Activated naive CD8-positive, alpha-beta T cell treated with anti-CD3 and anti-CD28 coated beads, Interleukin-2, amount 50 U/mL, for 16 hours (primary cell): ENCODE measurements at places on chromosomes 2 and 18.

DNA sequence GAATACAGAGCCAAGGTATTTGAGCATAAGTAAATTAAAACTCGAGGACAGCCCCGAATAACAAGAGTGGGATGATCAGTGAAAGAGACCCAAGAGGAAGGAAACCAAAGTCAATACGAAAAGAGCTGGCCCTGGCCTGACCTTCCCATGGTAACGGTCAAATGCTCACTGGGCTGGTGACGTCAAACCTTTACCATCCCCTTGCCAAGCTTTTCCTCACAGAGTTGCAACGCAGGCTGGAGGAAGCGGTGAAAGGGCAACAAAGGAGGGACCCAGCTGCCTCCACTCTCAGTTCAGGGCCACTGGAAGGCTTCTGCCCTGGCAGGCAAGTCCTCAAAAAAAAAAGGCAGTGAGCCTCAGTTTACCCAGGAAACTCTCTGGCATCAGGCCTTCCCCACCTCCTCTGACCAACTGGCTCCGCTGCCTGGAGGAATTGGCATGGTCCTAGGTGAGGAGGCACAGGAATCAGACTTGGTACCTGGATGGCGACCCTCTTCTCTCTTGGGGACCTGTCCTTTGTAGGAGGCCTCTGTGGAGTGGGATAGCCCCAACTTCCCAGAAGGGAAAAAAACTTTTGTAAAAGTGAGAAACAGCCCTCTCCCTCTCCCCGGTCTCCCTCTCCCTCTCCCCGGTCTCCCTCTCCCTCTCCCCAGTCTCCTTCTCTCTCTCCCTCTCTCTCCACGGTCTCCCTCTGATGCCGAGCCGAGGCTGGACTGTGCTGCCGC lies 212.4 kb downstream of the ANAPC1 start:
- DNase-seq = no peak

DNA sequence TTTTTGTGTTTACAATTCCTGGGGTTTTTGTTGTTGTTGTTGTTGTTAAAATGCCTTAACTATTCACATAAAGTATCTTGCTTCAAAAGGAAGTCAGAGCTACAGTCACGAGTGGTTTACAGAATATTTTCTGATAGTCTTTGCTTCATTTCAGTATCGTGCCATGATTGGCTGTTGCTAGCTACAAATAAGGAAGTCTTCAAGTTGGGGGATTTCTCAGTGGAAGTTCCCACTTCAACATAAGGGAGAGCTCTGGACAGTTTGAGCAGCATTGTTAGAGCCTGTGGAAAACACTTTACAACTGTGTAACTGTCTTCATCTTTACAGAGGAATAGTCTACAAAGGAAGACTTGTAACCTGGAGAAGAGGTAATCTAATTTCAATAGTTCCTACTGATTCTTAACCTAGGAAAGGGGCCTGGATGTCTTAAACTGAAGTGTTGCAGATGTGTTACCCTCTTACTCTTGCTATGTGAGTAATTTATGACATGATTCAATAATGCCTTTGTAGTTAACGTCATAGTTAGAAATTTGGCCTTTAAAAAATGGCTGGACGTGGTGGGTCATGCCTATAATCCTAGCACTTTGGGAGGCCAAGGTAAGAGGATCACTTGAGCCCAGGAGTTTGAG lies 23.4 kb upstream of the TANK start:
- no peak for DNase-seq

DNA sequence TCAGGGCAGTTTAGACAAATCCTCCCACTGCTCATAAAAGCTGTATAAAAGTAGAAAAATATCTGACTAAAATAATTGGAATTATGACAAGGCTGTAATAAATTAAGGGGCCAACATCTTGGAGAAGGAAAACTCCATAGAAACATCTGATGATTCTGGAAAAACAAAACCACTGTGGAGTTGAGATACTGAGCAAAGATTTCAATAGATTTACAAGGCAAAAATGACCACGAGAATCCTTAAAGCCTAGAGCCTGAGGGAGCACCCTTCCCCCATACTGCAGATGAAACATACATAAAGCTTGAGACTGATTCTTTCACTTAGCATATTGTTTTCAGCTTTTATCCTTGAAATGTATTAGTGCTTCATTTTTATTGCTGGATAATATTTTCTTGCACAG lies 286.4 kb upstream of the MMADHC start:
- no peak for DNase-seq

DNA sequence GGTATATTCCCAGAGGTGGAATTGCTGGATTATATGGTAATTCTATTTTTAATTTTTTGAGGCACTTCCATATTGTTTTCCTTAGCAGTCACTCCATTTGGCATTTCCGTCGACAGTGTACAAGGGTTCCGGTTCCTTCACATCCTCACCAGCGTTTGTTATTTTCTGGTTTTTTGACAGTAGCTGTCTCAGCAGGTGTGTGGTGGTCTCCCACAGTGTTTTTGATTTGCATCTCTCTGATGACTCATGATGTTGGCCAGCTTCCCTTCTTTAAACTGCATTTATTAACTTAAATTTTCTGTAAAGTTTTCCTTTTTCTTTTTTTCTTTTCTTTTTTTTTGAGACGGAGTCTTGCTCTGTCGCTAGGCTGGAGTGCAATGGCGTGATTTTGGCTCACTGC lies 19.7 kb downstream of the SH3BP4 start:
- DNase-seq = no peak

DNA sequence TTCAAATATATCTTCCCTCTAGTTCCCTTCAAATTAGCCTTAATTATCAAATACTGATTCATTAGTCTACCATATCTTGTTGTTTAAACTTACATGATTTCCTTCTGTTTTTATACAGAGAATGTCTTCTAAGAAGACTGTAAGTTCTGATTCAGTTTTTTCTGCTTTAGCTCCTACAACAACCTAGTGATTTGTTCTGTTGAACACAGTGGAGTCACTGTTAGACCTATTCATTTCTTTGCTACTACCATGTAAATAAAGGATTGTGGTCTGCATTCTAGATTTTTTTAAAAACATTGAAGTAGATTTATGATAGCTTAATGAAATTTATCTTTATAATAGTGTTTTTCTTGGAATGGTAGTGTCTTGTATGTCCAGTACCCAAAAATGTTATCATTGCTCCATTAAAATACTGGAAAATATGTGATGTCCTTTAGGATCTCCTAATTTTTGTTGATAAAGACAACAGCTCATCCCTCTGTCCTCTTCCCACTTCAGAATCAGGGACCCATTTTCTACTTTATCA lies 146.4 kb downstream of the MBD5 start:
- DNase-seq = no peak

GRCh38 chr2:101200676-101201075 lies 49.5 kb upstream of the TBC1D8 start:
- no peak for DNase-seq

- no peak for DNase-seq
Measured at GRCh38 chr18:44679914-44680272, 795 bp upstream of the SETBP1 start.

- DNase-seq = no peak
Measured at GRCh38 chr2:70806620-70807019, 13.8 kb downstream of the CLEC4F start.

DNA sequence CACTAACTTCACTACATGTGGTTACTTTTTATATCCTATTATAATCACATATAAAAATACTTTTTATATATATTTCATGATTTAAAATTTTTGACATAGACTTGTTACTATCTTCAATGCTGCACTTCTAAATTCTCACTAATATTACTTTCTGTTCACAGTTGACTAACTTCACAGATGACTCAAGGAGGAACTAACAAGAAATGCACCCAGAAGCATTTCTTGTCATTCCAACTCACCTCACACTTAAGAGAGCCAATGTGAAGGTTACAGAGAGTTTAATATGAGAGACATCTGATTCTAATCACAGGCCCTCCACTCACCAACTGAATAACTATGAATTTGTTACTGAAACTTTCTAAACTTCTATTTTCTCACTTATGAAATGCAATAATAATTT lies 399.8 kb upstream of the SLC8A1 start:
- DNase-seq = no peak

- no peak for DNase-seq
Measured at GRCh38 chr2:224937887-224938286, 104.4 kb downstream of the DOCK10 start.

GRCh38 chr2:182379241-182379640 lies 47.6 kb downstream of the PDE1A start:
- DNase-seq = no peak

GRCh38 chr18:13446610-13447461 lies 228.3 kb downstream of the LDLRAD4 start:
- no peak for DNase-seq

DNA sequence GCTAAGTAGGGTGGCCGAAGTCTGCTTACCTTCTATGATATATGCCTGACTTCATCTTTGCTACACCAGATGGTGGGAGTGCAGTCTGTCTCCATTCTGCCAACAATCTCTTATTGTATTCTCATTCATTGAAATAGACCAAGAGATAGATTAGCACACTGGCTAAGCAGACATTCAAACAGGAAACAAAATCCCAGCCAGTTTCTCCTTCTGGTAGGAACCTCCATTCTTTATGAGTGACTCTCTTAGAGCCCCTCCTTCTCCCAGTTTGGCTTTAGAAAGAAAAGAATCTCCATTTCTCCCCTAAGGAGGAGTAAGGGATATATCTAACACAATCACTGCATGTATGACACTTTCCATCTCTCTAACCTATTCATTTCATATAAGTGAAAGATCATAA lies 118.9 kb upstream of the COL5A2 start:
- no peak for DNase-seq

DNA sequence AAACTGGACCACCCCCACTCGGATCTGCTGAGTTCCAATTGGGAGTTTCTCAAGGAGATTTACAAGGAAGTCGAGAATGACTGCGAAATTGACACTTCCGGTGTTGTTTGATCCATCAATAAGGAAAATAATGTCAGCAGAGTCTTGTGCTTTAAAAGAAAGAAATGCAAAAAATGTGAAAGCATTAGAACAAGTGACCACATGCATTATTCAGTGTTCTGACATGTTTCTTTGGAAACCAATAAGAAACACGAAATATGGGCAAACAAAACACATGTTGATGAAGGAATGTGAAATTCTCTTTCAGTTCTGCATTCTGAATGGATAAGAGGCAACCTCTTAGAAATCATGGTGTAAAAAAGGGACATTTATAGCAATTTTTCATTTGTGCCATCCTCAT lies 25.9 kb downstream of the COL6A3 start:
- DNase-seq = no peak

- no peak for DNase-seq
Measured at GRCh38 chr2:183543731-183544130, 419.5 kb downstream of the NUP35 start.

DNA sequence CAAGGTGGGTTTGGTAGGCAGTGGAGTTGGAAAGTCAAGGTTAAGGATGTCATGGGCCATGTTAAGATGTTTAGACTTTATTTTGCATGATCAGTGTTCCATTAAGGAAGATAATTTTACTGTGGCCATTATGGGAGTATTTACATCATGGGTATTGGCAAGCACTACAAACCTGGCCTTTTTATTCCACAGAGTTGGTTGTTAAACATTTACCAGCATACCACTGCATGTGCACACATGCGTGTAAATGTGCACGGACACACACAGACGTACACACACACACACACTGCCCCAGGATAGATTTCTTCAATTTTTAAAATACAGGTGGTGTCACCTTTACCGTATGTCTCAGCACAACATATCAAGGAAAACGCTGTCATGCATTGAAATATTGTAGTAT lies 51.4 kb upstream of the ITGA6 start:
- DNase-seq = no peak
